A549 treated with CpdA at 1 μM for 4 hours (cell line): ENCODE measurements at places on chromosomes 1 and 21. TPM values are rescaled to one million over a fixed set of nuclear protein-coding genes. Genes with fewer than 3 reads are reported as not detected.

The LEFTY1 gene
- total RNA-seq, result 0.19 to 0.41 TPM (median 0.28 TPM) in 4 of 5 replicates, not detected in the other

The SWT1 gene
- 1.1 to 2.6 TPM (median 1.5 TPM) in 5 replicates for total RNA-seq

The AMY1A gene
- not detected in 5 replicates for total RNA-seq

The INAVA gene
- 33.8 to 43.7 TPM (median 37.4 TPM) in 5 replicates for total RNA-seq

The CAPZA1 gene
- 58.0 to 85.4 TPM (median 63.1 TPM) in 5 replicates for total RNA-seq

The SERINC2 gene
- 16.5 to 28.9 TPM (median 27.1 TPM) in 5 replicates for total RNA-seq

The NEXN gene
- 4.0 to 9.3 TPM (median 4.9 TPM) in 5 replicates for total RNA-seq

The TBX15 gene
- total RNA-seq, result 0.03 to 0.08 TPM (median 0.05 TPM) in 4 of 5 replicates, not detected in the other

The GPR153 gene
- 1.0 to 1.3 TPM (median 1.1 TPM) in 5 replicates for total RNA-seq

The LCA5L gene
- total RNA-seq, result 0.97 to 2.6 TPM (median 1.3 TPM) in 5 replicates
